ENCODE measurements at places on chromosomes 3 and 15.

DNA sequence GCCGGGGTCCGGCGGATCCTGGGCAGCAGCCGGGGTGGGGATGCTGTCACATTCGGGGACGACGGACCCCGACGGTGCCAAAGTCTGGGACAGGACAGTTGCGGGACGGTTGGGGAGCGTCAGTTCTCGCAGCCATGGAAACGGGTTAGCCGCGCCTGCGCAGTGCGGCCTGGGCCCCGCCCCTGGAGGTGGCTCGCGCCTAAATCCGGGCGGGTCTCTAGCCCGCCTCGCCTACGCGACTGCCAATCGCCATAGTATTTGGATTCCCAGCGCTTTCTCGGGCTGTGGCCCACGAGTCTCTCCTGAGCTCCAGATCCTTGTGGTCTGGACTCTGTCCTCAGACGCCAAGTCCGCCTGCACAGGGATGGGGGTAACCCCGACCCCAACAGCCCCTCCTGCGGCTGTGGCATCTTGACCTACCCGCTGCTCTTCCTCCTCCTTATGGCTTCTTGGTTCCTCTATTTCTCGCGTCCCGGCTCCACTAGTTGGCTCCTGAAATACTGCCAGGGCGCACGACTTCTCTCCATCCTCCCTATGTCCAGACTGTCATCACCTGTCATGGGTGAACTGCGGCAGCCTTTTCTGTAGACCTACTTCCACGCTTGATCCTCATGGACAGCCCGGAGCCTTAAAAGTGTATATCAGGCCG is at the start of gene ZMYND10:
TSS of gene ZMYND10 (minus strand) at position 147 of the 649 bp plus-strand sequence. CDS start 153 bp downstream, outside the sequence.
- no peak for DNase-seq

DNA sequence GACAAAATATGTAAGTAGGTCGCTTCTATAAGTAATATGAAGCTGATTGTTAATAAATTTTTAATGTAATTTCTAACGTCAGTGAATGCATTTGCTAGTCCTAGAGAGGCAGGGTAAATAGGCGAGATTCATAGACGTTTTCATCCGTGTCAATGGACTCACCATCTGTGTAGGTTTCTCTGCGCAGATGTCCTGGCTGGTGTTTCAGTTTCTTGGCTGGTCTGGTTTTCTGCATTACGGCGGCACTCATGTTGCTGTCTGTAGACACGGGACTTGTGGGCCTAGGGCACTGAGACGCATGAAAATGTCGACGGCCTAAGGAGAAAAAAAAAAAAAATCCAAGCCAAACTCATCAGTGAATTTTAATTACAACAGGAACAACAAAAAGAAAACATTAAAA is 1153.3 kb downstream of the ROBO1 start:
- no peak for DNase-seq

DNA sequence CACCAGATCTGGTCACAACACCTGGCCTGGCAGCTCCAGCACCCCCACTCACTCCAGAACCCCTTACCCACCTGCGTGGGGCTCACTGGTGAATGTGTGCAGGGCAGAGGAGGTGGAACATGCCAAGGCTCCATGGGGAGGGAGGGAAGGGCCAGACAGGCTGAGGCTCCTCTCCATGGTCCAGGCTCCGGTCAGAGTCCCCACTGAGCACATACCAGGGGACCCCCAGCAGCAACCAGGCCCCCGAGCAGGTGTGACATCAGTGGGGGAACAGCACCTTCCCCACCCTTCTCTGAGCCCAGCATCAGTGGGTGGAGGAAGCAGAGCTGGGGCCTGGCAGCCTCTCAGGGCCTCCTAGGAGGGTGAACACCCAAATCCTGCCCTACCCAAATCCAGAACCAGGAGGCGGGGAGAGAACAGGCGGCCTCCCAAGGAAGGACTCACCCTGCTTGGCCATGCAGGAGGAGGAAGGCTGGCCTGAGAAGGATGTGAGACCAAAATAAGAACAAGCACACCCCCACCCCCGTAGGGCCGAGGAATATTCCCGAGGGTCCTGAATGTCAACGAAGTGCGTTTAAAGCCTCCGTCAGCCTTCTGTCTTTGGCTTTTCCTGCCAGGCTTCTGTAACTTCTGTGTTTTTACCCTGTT is 1.1 kb upstream of the GP9 start:
- DNase-seq, result no peak

DNA sequence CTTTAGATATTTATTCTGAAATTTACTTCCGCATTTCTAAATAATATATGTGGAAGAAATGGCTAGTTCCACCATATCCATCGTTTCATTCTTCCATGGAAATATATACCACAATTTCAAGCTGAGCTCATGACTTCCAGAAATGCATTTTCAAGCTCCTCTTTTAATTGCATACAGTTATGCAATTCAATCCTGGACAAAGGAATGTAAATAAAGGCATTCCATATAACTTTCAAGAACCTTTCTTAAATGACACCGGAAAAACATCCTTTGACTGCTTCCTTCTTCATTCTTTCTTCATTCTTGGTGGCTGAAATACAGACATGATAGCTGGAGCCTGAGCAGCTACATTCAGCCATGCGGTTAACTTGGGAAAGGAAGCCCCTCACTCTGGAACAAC is 185.2 kb upstream of the GADL1 start:
- no peak for DNase-seq

- DNase-seq, result peak; percentile 57
Measured at GRCh38 chr15:88834211-88834812, 31.1 kb downstream of the ACAN start.

GRCh38 chr3:49456466-49456865 is 13.6 kb upstream of the DAG1 start:
- DNase-seq, result no peak

- DNase-seq, result no peak
Measured at GRCh38 chr15:83166830-83167229, 40.8 kb downstream of the HDGFL3 start.

DNA sequence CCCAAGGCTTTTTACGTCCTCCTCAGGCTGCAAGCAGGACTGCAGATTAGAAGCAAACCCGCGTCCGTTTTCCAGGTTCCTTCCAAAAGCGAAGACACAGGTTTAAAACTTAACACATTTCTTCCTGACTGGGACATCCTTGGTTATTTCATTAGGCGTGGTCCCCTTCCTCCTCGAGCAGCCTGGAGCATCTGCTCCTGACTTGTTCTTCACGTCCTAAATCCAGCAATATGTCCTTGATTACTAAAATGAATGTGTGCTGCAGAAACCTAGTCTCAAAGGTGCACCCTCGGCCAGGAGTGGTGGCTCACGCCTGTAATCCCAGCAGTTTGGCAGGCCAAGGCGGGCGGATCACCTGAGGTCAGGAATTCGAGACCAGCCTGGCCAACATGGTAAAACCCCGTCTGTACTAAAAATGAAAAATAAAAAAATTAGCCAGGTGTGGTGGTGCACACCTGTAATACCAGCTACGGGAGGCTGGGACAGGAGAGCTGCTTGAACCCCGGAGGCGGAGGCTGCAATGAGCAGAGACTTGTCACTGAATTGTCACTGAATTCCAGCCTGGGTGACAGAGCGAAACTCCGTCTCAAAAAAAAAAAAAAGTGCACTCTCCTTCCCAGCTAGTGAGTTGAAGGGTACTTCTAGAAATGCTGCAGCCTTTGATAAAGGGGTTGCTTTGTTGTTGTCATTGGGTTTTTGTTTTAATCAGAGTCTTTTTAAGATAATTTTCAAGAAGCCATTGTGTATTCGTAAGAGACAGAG is 842 bp upstream of the LRIG1 start:
- no peak for DNase-seq

GRCh38 chr3:24086617-24087404 is 141.7 kb downstream of the NR1D2 start:
- peak; percentile 31 for DNase-seq
